IPS-NIHi11 (cell line): ENCODE measurements at places on chromosomes 4 and X.

DNA sequence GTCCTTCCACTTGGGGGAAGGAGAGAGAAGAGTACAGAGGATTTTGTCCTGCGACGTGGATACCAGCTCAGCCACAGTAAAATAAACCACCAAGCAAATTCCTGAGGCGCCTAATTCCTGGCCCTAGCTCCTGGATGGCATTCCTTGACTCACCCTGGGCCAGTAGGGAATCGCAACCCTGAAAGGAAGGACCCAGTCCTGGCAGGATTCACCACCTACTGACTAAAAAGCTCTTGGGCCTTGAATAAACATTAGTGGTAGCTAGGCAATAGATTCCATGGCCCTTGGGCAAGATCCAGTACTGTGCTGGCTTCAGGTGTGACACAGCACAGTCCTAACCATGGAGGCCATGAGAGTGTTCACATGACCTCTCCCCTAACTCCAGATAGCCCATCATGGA, 45.6 kb downstream of the GABRA3 start:
- no peak for DNase-seq

GRCh38 chr4:158492391-158492790, 29.3 kb upstream of the RXFP1 start:
- DNase-seq, result no peak

GRCh38 chrX:30798810-30799209, 90.2 kb downstream of the TAB3 start:
- no peak for DNase-seq

- DNase-seq, result peak; percentile 44
These were observed 220.9 kb upstream of the PSAPL1 start for GRCh38 chr4:7655511-7656243.
